ENCODE measurements at places on chromosomes 2 and 18.

- no peak overlapping the region for H3K27ac ChIP-seq
- no peaks in the 10 kb centered on the region for H3K27me3 ChIP-seq
- no peak for DNase-seq
- peaks cover 4% of the 10 kb centered on the region for H3K4me1 ChIP-seq
- no peak overlapping the region for H3K4me3 ChIP-seq
Observed at GRCh38 chr2:233079953-233080835, 20.1 kb downstream of the INPP5D start.

DNA sequence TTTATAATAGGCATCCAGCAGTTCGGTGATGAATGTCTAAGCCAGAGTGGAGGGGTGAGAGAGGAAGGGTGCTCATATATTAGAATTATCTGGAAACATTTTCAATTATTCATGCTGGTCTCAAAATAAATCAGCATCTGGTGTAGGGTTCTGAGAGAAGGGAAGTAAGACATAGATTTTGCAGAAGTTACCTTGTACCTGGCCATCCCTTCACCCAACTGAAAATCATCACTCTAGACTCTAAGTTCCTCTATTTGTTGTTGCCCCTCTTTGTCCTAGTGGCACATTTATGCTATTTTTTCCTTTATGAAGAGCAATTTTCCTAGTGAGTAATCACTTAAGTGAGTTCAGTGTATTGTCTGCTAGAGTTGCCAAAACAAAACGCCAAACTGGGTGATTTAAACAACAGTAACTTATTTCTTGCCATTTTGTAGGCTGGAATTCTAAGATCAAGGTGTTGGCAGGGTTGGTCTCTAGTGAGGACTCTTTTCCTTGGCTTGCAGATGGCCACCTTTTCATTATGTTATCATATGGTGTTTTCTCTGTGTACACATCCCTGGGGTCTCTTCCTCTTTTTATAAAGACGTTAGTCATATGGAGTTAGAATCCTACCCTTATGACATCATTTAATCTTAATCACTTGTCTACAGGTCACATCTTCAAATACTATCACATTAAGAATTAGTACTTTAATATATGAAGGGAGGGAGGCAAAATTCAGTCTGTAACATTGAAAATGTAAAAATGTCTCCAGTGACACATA is 129.9 kb upstream of the KLHL14 start:
- H3K27ac ChIP-seq = no peak overlapping the region
- H3K4me3 ChIP-seq = no peak overlapping the region
- no peaks in the 10 kb centered on the region for H3K4me1 ChIP-seq
- DNase-seq = no peak

DNA sequence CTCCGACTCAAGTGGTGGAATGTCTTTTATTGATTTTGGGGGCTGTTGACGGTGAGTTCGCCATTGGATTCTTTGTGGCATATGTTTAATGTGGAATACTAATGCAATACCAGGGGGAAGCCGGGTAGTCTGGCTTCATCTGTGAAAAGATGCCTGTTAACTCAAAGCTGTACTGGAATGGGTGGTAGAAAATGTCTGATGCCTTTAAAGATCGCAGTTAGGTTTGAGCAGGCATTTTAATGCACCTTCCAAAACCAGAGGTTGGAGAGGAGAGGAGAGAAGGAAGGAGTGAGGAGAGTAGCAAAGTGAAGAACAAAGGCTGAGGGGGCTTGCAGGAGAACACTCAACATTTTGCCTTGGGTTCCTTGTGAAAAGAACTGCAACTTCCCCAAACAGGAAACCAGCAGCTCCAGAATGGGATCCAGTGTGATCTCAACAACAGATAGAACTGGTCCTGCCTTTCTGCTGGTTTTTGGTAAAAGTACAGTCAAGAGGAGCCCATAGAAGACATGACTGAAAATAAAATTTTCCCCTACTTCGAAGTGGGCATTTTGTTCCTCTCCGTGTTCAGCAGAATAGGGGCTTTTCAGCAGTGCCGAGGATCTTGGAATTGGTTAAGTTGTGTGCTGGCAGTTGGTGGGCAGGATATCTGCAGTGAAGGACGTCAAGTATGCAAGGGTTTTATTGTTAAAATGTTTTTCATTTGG is 1.5 kb downstream of the ZNF532 start:
- no peaks in the 10 kb centered on the region for H3K27me3 ChIP-seq
- peaks cover 11% of the 10 kb centered on the region for H3K4me1 ChIP-seq
- no peak for DNase-seq
- H3K36me3 ChIP-seq = peaks cover 60% of the 10 kb centered on the region
- peak overlapping the region; percentile 86 for H3K27ac ChIP-seq

DNA sequence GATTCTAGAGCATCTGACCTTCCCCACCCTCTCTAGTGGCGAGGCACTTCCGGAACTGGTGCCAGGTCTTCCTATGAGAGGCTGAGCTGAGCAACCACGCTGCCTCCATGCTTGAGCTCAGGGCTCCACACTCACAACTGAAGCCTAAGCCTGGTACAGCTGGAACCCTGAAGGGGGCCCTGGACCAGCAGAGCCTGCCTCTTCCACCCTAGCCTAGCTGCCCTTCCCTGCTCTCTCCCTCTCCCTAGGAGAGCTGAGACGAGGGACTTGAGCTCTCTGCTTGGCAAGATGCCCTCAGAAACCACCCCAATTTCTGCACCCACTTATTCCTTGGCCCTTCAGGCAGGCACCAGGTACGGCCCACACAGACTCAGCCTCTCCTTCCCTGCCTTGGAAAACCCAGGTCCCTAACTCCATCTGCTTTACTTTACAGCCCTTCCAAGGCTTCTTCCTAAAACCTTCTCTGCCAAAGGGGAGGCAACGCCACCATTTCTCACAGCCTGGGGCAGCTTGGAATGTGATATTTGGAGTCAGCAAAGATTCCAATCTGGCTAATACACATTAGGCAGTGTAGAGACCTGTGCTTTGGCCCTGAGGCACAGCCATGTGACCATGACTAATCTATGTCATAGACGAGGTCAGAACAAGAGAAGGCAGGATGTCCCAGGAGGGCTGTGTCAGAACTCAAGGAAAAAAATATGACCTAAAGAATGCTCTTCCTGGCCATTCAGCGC is 18.8 kb downstream of the COX7A2L start:
- no peak overlapping the region for H3K4me3 ChIP-seq
- no peaks in the 10 kb centered on the region for H3K4me1 ChIP-seq
- peaks cover 32% of the 10 kb centered on the region for H3K36me3 ChIP-seq
- DNase-seq = peak; percentile 38
- H3K27me3 ChIP-seq = no peaks in the 10 kb centered on the region

DNA sequence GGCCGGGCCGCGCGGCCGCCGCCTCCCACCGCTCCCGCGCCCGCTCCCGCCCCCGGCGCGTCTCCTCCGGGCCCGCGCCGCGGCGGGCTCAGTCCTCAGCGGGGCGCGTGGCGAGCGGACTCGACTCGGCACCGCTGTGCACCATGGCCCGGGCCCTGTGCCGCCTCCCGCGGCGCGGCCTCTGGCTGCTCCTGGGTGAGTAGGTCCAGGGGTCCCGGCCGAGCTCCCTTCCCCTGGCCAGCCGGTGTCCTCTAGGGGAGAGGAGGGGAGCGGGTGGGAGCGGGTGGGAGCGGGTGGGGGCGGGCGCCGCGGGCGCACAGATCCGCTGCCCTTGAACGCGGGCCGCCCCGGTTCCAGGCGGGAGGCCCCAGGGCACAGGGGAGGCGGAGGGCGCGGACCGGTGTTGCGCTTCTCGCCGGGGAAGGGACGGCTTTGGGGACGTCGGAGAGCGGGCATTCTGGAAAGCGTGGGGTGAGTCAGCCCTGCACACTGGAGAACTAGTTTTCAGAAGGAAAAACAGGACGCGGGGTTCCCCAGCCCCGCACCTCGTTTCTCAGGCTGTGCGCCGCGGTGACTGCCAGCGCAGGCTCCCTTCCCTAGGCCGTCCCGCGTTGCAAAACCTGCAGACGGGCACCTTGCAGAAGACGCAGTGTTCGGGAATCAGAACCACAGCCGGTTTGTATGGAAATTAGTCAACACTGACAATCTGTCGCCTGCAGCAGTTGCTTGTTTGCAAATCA is at the start of gene RAMP1:
TSS of gene RAMP1 (plus strand) at position 91 of the 740 bp plus-strand sequence. CDS start at position 144, 53 bp downstream.
- no peak within 1 kb of the TSS for H3K27ac ChIP-seq
- H3K27me3 ChIP-seq = peaks cover 9% of the 10 kb centered on the region
- no peaks in the 10 kb centered on the region for H3K36me3 ChIP-seq
- no peak for DNase-seq
- peak within 1 kb of the TSS; percentile 79 for H3K4me3 ChIP-seq

DNA sequence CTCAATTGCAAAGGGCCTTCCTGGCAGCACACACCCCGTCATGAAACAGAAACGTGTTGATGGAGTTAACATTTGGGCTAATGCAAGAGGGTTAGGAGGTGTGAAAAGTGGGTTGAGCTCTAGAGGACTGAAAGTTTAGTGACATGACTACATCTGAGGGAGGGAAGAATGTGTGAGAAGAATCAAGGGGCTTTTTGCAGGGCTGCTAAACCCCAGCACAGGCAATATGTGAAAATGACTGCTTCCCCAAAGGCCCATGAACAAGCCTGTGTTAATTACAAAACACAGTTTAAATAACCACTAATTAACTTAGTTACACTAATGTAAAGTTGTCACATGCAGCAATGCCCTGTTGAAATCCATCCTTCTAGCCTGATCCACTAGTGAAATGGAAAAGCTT is 63.4 kb upstream of the PEX13 start:
- H3K36me3 ChIP-seq = peaks cover 11% of the 10 kb centered on the region

DNA sequence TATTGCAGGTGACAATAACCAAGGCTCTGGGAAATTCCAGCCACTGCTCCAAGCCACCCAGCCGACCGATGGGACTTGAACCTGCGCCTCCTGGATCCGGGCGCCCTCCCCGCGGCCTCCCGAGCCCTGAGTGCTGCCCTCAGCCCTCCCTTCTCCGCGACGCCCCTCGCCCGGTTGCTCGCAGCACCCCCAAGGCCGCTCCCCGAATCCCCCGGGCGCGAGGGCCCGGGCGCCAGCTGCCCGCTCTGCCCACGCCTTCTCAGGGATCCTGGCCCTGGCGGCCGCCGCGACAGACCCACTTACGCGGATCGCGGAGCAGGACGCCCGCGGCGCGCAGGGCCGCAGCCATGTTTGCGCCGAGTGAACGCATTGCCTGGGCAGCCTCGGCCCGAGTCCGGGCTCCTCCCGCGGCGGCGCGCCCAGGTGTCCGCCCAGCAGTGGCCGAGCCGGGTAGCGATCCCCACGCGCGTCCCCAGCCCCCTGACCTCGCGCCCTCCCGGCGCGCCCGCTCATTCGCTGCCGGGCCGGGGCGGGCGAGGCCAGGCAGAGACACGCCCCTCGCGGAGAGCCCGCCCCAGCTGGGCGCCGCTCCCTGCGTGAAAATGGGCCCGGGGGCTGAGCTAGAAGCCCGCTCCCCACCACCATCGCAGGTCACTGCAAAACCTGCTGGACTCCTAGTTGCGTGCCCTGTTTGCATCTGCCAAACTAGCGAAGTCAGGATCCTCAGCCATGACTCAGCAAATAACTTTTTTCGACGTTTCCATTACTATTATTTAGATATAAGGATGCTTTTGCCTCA is at the start of gene FECH:
TSS of gene FECH (minus strand) at position 452 of the 799 bp plus-strand sequence. CDS start at position 370, 82 bp downstream.
- peaks cover 4% of the 10 kb centered on the region for H3K36me3 ChIP-seq
- peak within 1 kb of the TSS; percentile 88 for H3K4me3 ChIP-seq
- peak; percentile 54 for DNase-seq
- no peaks in the 10 kb centered on the region for H3K27me3 ChIP-seq
- no peak within 1 kb of the TSS for H3K27ac ChIP-seq

DNA sequence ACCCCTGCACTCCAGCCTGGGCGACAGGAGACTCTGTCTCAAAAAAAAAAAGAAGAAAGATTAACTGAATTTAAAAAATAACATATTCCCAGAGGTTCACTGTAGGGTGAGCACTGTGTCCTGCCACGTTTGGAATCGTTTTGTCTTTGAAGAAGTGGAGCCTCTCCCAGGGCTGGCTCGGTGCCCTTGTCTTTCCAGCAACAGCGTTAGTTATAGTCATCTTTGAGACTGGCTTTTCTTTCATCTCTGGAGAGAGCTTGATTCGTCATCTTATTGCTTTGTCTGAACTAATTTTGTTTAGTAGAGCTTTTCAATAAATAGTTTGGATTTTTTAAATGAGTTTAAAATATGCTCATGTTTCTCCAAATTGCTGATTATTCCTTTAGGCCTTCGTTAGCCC is 50.5 kb downstream of the IMPA2 start:
- DNase-seq = no peak
- H3K36me3 ChIP-seq = peaks cover 53% of the 10 kb centered on the region
- H3K27me3 ChIP-seq = no peaks in the 10 kb centered on the region
- no peak overlapping the region for H3K27ac ChIP-seq
- no peaks in the 10 kb centered on the region for H3K4me1 ChIP-seq
- H3K4me3 ChIP-seq = no peak overlapping the region

- DNase-seq = no peak
- no peak overlapping the region for H3K4me3 ChIP-seq
- H3K4me1 ChIP-seq = no peaks in the 10 kb centered on the region
- H3K27me3 ChIP-seq = no peaks in the 10 kb centered on the region
- H3K36me3 ChIP-seq = no peaks in the 10 kb centered on the region
- no peak overlapping the region for H3K27ac ChIP-seq
Observed at GRCh38 chr2:24203029-24203786, 28.4 kb downstream of the FAM228A start.
